ENCODE measurements at places on chromosomes 2 and 18.

DNA sequence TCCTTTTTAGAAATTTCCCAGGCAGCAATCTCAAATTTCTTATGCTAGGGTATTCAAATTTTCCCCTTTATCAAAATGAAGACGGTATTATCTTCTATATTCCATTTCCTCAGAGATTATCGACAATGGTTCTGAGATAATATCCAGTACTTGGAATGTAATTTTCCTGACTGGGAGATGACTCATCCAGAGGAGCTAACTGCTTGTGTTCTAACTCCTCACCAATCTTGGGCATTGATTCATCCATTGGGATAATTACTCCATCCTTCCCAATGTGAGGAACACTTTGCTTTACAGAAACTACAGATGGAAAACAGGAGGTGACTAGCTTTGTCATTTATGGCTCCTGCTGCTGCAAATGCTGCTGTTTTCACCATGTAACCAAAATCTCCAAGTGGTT is 239.4 kb upstream of the LYPD1 start:
- no peaks in the 10 kb centered on the region for H3K4me1 ChIP-seq
- H3K36me3 ChIP-seq, result no peaks in the 10 kb centered on the region
- no peaks in the 10 kb centered on the region for H3K27me3 ChIP-seq

DNA sequence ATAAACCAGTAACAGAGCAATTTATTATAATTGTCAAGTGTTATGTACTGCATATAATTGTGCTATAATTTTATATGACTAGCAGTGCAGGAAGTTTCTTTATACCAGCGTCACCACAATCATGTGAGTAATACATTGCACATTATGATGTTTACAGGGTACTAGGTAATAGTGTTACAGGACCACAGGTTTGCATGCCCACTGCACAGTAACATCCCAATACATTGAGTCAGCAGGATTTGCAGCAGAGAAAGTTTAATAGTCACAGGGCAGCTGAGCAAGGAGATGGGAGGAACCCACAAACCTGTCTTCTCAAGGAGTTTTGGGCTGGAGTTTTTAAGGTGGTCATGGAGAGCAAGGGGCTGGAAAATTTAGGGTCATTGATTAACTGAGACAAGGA is 1042.9 kb upstream of the ACVR2A start:
- DNase-seq, result no peak
- no peaks in the 10 kb centered on the region for H3K36me3 ChIP-seq
- H3K4me3 ChIP-seq, result no peak overlapping the region

- H3K36me3 ChIP-seq, result no peaks in the 10 kb centered on the region
- no peak overlapping the region for H3K4me3 ChIP-seq
- H3K27me3 ChIP-seq, result no peaks in the 10 kb centered on the region
- no peaks in the 10 kb centered on the region for H3K4me1 ChIP-seq
Measured at GRCh38 chr2:240782221-240782885, 37.7 kb downstream of the KIF1A start.

DNA sequence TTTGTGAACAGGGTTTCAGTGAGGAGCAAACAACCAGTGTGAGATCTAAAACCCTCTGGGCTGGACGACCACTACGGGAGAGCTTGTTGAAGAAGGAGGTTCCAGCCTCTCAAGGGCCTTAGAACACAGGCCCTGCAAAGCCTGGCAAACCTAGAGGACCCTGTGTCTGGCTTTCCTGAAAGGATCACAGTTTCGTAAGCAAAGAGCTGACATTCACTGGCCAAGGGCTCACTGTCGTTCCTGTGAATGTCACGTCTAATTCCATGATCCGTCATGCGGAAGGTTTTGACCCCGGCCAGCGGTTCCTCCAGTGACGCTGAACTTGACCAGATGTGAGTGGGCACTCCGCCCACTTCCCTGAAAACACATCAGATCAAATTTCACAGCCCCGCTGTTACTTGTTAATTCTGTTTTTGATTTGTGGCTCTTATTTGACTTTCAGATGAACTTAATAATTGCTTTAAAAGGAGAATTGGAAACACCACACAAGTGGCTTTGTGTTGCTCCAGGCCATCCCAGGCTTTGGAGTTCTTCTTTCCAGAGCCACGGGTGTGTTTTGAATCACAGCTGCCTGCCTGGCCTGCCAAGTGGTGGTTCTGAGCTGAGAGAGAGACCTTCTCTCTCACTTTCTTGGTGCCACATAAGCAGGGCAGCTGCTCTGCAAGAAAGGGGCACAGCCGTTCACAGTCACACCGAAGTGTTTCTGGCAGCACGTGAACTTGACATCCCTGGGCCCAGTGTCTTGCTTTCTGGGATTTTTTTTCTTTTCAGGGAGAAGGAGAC is 308.4 kb downstream of the NDUFA10 start:
- H3K4me3 ChIP-seq, result no peak overlapping the region
- H3K4me1 ChIP-seq, result no peaks in the 10 kb centered on the region
- no peak overlapping the region for H3K27ac ChIP-seq
- H3K27me3 ChIP-seq, result peaks cover 2% of the 10 kb centered on the region
- no peak for DNase-seq

DNA sequence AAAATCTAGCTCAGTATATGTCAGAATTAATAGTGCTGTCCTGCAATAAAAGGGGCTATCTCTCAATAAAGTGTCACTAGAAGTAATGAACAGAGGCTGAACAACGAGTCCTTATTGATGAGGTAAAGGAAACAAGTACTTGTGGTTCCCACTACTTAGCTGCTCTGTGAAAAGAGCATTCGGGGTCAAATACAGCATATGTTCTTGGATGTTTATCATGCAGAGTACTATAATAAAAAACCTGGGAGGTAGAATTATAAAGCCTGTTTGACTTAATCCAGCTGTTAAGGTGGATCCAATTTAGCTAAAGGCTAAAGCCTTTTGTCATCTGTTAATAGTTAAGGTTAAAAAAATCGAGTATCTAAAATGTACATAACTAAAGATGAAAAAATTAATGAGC is 32.4 kb downstream of the SLC35F5 start:
- H3K36me3 ChIP-seq, result peaks cover 30% of the 10 kb centered on the region
- H3K4me3 ChIP-seq, result no peak overlapping the region
- DNase-seq, result no peak
- H3K27ac ChIP-seq, result no peak overlapping the region

- peaks cover 18% of the 10 kb centered on the region for H3K4me1 ChIP-seq
- H3K36me3 ChIP-seq, result no peaks in the 10 kb centered on the region
- peak overlapping the region; percentile 31 for H3K27ac ChIP-seq
- H3K4me3 ChIP-seq, result peak overlapping the region; percentile 89
- DNase-seq, result peak; percentile 24
- H3K27me3 ChIP-seq, result no peaks in the 10 kb centered on the region
Measured at GRCh38 chr2:27085673-27086089, 891 bp upstream of the KHK start.
